ENCODE measurements at places on chromosomes 4 and X.

- DNase-seq: no peak
Observed at GRCh38 chrX:139864640-139865039, 68.2 kb downstream of the ATP11C start.

- no peak for DNase-seq
Observed at GRCh38 chrX:71170660-71171059, 26.0 kb downstream of the NLGN3 start.

DNA sequence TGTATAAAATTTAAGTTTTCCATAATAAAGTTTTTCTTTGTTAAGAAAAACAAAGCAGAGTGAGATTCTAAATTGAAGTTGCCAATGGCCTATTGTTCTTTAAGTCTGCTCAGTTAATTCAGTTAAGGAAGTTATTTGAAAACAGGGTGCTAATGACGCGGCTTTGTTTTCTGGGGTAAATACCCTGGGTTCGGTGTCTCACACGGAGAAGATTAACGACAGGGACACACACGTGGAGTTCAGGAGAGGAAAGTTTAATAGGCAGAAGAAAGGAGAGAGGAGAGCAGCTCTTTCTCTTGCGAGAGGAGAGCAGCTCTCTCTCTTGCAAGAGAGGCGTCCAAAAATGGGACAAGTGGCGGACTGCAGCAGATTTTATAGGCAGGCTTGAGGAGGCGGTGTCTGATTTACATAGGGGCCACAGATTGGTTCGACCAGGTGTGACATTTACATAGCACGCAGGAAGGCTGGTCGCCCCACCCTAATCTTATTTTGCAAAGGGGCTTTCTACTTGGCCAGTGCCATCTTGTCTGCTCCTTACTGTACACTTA lies 9.6 kb downstream of the CA5B start:
- DNase-seq: no peak

DNA sequence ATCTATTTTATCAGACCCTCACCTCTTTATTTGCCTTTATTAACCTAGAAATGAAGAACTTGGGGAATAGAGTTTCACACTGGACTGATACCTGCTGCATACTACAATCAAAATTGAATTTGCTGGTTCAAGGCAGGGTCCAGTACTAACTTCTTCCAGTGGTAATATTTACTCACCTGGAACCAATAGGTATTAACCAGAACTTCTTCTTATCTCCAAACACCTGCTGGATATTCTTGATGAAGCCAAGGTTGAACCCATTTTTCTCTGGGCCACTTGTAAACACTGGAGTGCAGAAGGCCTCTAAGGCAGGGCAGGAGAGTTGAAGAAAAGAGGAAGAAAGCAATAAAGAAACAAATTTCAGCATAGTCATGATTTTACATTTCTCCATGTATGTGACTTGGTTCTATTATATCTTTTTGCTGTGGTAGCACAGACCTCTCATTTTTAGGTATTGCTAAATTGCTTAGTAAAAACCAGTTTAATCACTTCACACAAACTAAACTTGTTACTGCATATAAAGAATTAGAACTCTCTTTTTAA lies 101.1 kb downstream of the ZDHHC15 start:
- no peak for DNase-seq

DNA sequence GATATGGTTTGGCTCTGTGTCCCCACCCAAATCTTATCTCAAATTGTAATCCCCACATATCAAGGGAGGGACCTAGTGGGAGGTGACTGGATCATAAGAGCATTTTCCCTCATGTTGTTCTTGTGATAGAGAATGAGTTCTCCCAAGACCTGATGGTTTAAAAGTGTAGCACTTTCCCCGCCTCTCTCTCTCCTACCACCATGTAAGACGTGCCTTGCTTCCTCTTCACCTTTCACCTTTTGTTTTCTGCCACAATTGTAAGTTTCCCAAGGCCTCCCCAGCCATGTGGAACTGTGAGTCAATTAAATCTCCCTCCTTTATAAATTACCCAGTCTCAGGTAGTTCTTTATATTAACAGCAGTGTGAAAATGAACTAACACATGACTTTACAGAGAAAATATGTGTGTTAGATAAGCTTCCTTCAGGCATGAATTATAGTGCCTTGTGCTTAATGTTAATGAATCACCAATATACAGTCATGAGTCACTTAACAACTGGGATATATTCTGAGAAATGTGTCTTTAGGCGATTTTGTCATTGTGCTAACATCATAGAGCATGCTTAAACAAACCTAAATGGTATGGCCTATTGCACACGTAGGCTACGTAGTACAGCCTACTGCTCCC lies 37.9 kb downstream of the PDGFC start:
- no peak for DNase-seq

DNA sequence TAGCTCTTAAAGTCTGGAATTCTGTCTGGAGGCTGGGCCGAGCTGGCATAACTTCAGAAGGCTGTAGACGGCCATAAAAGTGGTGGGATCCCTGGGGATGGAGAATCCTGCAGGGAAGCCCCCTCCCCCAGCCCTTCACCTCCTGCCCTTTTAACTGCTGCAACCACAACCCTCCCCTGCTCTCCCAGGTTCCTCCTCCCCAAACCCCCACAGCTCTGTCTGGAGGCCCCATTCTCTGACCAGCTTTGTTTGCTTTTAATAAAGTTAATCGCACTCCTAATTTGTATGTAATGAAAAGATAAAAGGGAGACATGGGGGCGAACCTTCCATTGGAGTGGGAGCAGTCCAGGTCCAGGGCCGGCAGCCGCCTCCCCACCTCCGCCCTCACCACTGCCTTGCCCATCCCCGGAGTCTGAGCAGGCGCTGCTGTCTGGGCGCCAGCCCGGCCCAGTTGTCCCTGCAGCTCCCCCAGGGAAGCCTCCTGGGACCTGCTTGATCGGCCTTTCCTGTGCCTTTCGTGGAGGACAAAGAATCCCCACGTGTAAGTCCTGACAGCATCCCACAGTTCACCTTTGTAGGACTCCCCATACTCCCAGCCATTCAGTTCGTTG lies 84.3 kb downstream of the PJA1 start:
- DNase-seq: no peak

- DNase-seq: no peak
Observed at GRCh38 chrX:103658681-103659433, 27.6 kb downstream of the MORF4L2 start.

DNA sequence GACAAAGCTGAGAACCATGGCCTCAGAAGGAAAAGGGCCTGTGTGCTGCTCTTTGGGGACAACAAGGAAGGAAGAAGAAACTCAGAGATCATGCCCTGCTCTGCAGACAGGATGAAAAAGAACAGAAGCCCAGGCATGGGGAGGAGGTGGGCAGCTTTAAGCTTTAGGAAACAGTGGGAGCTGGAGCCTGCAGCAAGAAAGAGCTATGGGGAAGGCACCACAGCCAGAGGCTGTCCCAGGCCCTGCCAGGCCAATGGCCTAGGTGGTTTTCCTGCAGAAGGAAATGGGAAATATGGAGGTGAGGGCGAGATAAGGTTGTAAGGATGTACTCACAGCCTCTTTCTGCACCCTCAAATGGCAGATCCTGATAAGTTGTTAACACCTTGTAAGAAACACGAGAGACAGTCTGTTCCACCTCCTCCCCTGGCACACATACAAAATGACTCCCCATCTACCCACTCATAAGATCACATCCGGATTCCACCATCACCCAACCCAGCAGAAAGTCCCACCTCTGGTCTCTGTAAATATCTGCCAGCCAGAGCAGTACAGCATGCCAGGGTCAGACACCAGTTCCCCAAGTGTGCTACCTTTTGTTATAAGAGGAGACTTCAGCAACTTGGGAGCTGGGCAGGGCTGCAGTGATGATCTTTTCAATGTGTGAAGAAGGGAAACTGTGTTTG lies 105.2 kb downstream of the RTL5 start:
- no peak for DNase-seq

GRCh38 chr4:109390115-109390768 lies 43.4 kb upstream of the SEC24B start:
- DNase-seq: no peak

DNA sequence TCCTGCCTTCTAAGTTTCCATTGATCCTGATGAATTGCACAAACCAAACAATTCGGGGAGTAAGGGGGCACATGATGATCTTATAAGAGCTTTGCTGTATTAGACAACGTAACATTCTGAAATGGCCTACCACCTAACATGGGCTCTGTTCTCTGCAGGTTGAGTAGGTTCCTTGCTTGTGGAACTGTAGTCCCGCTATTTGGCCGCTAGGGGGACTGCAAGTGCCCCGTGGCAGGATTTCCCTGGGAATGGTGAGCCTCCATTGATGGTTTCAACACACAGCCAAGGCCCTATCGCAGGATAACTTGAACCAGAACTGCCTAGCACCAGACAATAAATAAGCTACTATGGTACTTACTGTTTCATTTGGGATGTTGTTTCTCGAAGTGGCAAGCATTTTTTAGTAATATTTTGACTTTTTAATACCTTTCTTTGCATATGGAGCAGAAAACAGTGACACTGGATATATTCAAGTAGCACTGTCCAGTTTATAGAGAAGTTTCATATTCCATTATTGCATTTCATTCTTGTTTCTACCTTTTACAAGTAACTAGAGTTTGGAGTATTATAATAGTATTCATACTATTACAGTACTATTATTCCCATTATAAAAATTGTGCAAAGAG lies 11.9 kb downstream of the AR start:
- DNase-seq: no peak

DNA sequence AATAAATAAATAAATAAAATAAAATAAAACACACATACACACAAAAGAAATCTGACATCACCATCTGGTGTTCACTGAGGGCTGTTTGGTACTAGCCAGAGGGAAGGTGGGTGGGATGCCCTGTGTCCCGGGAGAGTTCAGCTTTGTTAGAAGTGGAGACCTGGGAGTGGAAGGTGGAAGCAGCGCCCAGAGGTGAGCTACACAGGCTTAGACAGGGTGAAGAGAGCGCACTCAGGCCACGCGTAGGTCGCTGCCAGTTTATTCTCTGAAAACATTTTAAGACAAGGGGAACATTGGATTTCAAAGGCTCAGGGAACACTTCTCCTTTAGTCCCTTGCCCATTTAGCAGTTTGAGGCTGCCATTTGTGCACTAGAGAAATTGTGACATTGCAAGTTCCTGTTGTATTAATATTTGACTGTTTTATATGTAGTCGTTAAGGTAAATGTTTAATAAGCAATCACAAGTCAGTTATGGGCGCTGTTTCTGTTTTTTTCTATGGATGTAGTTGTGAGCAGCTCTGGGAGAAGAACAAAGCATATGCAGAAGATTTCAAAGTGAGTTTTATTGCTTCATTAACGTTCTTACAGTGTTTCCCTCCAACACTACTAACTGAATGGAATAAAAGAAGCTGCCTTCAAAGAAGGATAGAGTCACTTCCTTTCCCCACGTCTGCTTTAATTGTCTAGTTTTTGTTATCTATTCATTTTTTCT lies 405.5 kb upstream of the NR3C2 start:
- DNase-seq: no peak

DNA sequence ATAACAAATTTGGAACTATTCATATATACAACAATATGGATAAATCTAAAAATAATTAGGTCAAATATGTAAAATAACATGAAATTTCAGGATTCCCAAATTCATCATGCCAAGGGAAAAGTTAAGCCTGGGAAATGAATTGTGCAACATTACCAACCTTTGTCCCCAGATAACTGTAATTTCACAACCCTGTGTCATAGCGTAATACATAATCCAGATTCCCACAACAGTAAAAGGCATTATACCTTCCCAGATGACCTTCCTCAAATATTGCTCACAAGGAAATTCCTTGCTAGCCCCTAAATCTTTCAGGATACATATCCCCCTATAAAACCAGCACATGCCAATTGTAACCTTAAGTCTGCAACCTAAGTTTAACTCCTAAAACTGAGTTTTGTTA lies 32.9 kb upstream of the RAB40A start:
- no peak for DNase-seq

DNA sequence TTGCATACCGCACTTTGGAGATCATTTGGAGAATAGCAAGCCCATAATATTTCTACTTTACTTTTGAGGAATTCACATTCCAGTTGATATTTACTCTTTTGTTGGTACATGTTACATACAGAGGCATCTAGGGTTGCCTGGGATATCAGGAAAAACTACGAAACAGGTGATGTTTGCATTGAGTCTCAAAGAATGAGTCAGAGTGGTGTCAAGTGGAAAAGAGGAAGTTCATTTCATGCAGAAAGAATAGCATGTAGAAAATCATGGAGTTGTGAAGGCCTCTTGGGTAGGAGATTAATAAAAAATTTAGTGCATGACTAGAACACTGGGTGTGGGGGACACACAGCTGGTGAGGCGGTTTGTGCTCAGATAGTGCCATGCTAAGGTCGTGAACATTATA lies 33.5 kb upstream of the ELOVL6 start:
- no peak for DNase-seq

DNA sequence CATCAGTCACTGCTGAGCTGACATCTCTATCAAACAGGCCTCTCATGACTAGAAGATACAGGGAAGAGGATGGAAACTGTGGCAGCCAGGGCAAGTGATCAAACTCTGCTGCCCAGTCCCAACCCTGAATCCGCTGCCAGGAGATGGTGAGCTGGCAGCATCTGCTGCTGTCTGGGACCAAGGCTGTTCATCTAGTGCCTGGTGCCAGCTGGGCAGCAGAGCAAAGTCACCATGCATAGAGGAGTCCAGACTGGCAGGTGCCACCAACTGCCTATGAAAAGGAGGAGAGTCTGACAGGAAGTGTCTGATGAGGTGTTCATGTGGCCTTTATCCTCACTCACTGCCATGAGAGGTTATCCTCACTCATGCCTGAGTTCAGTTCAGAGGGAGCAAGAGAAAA lies 518.9 kb downstream of the MID1IP1 start:
- no peak for DNase-seq

DNA sequence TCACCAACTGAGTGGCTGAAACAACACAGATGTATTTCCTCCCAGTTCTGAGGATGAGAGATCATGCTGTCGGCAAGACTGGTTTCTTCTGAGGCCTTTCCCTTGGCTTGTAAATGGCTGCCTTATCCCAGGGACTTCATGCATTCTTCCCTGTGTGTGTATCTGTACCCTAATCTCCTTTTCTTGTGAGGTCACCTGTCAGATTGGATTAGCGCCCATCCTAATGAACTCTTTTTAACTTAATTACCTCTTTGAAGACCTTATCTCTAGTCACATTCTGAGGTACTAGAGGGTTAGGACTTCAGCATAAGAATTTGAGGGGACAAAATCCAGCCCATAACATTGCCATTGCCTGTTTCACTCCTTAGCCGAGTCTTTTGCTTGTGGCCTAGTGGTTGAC lies 59.5 kb upstream of the TMEM150C start:
- no peak for DNase-seq

DNA sequence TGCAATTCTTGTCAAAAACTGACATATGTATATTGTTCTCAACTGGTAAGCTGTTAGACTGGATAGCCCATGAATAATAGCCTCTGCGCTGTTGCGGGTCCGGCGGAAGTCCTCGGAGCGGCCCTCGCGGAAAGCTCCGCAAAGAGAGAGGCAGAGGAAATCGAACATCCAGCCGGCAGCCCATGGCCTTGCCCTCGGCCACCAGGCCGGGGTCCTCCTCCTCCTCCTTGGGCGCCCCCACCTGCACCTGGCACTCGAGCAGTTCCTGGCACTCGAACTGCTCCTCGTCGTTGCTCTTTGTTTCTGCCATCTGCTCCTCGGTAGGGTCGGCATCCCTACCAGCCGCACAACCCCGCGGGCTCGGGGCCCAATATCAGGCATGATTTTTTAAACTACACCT lies 1176.3 kb downstream of the PCDH18 start:
- DNase-seq: no peak

Data from GM13976 (cell line).